ENCODE measurements at places on chromosomes 11 and 22. TPM values are rescaled to one million over a fixed set of nuclear protein-coding genes. Genes with fewer than 3 reads are reported as not detected.

KRTAP5-10 gene
- not detected for total RNA-seq

GRCh38 chr11:1343391-1344055 lies 34.1 kb upstream of the TOLLIP start:
- DNase-seq, result no peak

- DNase-seq, result no peak
Observed at GRCh38 chr11:45924036-45924915, 1.8 kb downstream of the LARGE2 start.

MMP1 gene
- total RNA-seq, result 2,602 TPM

MRGPRX3 gene
- total RNA-seq, result not detected

DNA sequence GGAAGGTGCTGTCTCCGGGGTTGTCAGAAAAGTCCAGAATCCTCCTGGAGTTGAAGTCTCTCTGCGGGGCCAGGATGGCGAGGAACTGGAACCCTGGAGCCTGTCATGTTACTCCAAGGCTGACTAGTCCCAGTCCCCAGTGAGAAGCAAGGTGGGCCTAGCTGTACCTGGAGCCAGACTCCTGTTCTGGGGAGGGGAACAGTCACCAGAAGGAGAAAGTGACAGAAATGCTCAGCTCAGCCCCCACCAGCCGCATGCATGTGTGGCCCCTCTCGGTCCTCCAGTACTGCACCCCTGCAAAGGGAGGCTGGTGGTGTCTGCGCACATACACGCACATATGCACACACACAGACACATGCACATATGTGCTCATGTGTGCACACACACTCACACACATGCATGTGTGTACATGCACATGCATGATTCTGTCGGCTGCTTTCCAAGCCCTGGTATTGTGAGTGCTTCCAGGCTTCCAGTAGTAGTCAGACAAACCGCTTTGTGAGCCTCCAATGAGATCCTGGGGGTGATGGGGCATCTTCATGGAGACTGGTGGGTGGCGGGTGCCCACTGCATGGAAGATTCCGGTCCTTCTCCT lies 54.3 kb downstream of the RTL6 start:
- DNase-seq, result no peak

All from glomerular endothelial cell (primary cell).